ENCODE measurements at places on chromosomes 2 and 18.
A peak's percentile ranks its signal among the peaks of the same experiment; 100 is the strongest.

GRCh38 chr2:72543497-72544216 is 282.2 kb downstream of the EXOC6B start:
- DNase-seq = no peak

DNA sequence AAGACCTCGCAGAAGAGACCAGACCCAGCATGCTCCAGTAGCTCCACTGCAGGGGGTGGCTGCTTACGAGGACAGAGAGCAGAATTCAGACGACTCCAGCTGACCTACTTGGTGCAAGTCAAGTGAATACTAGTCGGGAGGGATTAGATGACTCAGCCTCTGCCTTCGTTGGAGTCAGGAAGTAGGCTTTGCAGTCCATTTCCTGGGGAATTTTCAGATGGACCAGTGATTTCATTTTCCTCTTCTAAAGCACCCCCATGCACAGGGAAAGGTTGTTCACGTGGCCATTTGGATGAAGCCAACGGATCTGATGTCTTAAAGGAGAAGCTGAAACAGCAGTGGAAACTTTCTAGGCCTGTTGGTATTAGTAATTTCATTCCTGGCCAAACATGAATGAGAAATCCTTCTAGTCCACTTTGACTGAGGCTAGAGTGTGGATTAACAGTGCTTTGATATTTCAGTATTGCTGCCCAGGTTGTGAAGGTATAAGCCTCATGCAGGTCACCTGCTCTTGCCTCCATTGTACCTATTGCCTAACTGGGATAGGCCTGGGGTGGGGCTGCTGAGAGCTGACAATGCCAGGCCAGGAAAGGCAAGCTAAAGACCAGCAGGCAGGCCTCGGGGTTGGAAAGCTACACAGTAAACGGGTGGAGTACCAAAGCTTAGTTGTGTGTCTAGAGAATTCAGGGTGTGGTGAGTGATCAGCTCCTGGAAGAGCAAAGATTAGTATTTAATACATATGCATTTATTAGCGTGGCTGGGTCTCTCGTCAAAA is 117.6 kb upstream of the FOSL2 start:
- DNase-seq = peak; percentile 28

DNA sequence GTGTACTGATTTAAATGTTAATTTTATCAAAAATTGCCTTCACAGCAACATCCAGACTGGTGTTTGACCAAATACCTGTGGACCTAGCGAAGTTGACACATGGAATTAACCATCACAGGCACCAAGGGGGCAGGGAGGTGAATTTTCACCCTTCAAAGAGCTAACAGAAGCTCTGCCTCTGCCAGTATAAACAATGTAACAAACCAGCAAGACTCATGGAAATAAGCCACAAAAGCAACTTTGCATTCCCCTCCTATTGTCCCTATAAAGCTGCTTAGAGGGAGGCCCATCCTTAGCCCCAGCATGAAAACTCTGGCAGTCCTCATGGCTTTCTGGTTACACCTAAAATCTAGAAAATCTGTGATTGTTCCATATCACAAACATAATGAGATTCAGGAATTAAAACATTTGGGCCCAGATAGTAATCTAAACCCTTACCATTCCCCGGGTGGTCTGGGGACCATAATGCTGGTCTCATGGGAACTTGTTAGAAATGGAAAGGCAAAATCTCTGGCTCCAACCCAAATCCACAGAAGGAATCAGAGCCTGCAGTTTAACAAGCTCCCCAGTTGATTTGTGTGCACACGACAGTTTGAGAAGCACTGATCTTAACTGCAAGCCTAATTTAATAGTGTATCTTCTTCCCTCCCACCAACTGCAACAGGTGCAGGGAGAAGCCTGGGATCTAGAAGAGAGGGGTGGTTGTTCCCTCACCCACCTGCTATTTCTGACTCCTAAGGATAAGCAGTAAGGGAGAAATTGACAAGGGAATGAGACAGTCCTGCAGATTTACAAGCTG is 23.1 kb downstream of the SERPINB11 start:
- DNase-seq = peak; percentile 28

- DNase-seq = peak; percentile 74
Observed at GRCh38 chr2:239394346-239394945, 6.4 kb downstream of the HDAC4 start.

DNA sequence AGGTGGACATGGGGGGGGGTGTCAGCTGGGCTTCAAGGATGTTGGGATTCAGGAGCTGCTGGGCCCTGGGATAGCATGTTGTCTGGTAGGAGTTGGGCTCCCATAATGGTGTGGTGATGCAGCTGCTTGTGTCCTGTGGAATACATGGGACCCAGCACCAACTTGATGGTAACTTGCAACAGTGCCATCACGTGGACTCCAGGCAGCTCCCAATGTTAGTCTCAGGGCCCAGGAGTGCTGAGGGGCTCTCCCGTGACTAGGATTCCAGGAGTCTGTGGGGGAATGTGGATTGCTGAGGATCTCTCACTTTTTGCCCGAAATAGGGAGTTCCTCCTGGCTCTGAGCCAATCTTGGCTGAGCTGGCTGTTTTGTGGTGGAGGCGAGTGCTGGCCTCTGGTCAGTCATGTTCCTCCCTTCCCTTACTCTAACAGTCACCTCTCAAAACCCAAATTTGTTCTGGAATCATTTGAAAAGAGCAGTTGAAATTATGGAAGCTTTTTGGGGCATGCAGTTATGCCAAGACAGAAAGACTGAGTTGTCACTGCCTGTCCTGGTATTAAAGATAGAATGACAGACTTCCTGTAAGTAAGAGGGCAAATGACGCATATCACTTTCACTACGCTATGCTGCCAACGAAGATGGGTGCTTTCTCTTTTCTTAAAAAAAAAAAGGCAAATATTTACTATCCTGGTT is 607.1 kb downstream of the ADCYAP1 start:
- no peak for DNase-seq

DNA sequence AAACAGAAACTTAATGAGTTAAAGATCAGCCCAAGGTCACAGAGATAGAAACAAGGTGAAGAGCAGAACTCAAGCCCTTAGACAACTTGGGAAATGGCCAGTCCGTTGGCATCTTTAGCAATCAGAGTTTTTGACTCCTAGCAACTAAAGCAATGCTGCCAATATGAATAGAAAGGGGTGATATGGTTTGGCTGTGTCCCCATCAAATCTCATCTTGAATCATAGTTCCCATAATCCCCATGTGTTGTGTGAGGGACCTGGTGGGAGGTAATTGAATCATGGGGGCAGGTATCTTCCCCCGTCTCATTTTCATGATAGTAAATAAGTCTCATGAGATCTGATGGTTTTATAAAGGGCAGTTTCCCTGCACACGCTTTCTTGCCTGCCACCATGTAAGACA is 170.2 kb downstream of the DDX1 start:
- no peak for DNase-seq

DNA sequence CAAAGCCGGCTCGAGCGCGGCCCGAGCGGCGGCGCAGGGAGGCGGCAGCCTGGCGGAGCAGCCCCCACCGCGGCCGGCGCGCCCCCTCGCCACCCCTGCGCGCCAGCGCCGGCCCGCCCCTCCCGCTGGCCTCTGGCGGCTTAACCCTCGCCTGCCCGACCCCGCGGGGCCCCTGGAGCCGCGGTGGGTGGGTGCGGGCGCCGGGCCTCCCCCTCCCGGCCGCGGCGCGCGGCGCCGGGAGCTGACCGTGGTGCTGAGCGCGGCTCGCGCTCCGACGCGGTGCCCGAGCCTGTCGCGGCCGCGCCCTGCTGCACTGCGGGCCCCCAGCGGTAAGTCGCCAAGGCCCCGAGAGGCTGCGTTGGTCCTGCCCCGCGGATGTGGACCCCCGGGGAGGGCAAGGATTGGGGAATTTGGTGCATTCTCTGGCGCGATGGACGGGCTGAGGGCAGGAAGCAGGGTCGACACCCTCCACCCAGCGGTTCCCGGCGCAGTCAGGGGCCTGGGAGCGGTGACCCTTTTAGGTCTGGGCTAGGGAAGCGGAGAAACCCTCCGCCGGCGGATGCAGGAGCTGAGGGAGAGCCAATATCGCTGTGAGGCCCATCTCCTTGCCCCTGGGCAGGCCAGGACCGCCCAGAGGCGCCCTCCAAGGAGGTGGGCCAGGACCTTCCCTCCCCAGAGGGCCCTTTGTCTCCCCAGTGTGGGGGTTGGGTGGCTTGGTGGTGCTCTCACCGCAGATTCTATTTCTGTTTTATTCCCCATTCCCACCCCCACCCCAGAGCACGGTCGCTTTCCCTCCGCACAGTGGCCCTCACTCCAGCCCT is 923 bp downstream of the AMER3 start:
- DNase-seq = peak; percentile 60

GRCh38 chr2:37780387-37780676 is 108.9 kb upstream of the CDC42EP3 start:
- DNase-seq = no peak

GRCh38 chr2:219820767-219821166 is 193.3 kb downstream of the SLC4A3 start:
- no peak for DNase-seq

DNA sequence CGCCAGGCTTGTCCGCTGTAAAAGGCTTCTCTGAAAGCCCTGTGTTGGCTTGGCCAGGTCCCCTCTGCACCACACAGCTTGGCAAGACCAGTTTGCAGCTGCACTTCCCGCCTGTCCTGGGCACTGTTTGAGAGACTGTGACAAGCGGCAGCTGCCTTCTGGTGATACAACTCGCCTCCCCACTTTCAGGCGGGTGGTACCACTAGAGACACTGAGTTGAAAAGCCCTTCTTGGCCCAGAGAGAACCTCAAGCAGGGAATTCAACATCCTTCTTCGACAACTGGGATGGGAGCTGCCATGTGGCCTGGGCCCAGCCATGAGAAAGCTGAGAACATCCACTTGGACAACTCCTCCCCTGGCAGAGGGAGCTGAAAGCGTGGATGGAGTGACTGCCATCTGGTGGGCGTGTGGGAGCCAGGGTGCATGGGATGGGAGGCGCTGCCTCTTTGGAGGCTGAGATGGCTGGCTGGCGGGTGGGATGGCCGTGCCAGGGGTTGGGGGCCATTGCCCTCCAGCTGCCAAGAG is 125.5 kb upstream of the REV1 start:
- peak; percentile 82 for DNase-seq

GRCh38 chr2:205435970-205436369 is 246.3 kb upstream of the NRP2 start:
- no peak for DNase-seq

- DNase-seq = no peak
Observed at GRCh38 chr2:42569883-42570282, 1.5 kb downstream of the MTA3 start.

- DNase-seq = no peak
Observed at GRCh38 chr18:44893045-44893706, 212.5 kb downstream of the SETBP1 start.

DNA sequence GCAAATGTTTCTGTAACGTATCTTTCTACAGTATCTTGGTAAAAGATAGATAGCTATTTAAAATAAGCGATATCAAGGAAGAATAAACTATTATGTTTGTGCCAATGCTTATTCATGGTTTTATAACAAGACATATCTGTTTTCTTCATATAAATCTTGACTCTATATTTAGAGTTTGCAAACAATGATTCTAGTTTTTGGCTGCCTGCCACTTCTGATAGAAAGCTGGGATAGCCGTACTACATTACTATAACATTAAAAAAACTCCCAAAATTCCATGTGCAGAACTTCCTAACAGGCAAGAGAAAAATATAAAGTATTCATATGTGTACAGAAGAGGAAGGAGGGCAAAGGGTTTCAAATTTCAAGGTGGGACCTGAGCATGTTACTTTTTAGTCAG is 985.0 kb downstream of the BCL11A start:
- DNase-seq = no peak

- DNase-seq = no peak
Observed at GRCh38 chr2:184363213-184363612, 235.1 kb upstream of the ZNF804A start.

- no peak for DNase-seq
Observed at GRCh38 chr2:231692847-231693246, 15.5 kb upstream of the PTMA start.

- DNase-seq = no peak
Observed at GRCh38 chr18:5662586-5663090, 118.8 kb upstream of the EPB41L3 start.

- DNase-seq = no peak
Observed at GRCh38 chr2:154449951-154450658, 248.4 kb upstream of the KCNJ3 start.

DNA sequence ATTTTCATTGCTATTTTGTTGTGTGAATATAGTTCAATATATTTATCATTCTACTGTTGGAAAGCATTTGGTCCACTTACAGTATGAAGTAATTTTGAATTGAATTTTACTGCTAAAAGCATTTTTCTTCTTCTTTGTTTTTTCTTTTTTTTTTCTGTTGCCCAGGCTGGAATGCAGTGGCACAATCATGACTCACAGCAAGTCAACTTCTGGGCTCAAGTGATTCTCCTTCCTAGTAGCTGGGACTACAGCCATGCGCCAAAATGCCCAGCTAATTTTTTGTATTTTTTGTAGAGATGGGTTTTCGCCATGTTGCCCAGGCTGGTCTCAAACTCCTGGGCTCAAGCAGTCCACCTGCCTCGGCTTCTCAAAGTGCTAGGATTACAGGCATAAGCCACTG is 2.4 kb upstream of the ETAA1 start:
- DNase-seq = no peak

- no peak for DNase-seq
Observed at GRCh38 chr2:120109186-120110061, 96.5 kb downstream of the EPB41L5 start.

DNA sequence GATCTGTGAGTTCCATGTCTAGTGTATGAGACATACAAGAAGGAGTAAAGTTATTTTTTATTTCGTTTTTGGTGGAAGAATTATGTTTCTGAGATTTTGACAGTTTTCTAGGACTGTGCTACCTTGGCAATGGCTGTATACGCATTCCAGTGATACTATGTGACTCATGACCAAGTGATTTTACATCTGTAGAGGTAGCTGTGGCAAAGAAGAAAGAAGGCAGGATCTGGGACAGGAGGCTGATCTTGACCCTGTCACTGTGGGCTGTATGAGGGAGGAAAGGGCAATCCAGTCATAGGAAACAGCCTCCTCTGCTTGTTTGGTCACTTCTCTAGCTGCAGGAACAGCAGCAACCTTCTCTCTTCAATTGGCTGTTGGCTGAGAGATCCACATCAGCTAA is 44.0 kb upstream of the PDCL3 start:
- DNase-seq = no peak

DNA sequence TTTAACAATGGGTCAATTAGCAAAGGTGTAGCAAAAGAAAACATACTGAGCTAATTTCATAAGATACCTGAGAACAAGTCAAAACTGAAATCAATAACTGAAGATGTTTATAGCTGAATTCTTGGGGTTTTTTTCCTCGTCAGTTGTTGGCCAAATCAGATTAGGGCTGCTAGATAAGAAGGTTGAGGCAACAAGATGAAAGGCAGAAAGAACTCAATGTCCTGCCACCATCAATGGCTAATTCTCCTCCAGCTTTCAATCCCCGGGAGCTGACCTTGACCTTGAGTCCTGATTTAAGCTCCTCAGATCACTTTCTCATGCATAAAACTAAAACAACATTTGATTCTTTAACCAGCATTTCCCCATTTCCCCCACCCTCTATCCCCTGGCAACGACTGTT is 61.8 kb downstream of the MREG start:
- DNase-seq = no peak

DNA sequence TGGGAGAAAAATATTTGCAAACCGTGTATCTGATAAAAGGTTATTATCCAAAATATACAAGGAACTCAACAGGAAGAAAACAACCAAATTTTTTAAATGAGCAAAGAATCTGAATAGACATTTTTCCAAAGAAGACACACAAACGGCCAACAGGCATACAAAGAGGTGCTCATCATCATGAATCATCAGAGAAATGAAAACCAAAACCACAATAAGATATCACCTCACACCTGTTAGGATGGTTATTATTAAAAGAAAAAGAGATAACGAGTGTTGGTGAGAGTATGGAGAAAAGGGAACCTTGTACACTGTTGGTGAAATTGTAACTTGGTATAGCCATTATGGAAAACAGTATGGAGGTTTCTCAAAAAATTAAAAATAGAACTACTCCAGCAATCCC is 463.3 kb downstream of the IRS1 start:
- no peak for DNase-seq
